ENCODE measurements at places on chromosomes 3 and 15.

DNA sequence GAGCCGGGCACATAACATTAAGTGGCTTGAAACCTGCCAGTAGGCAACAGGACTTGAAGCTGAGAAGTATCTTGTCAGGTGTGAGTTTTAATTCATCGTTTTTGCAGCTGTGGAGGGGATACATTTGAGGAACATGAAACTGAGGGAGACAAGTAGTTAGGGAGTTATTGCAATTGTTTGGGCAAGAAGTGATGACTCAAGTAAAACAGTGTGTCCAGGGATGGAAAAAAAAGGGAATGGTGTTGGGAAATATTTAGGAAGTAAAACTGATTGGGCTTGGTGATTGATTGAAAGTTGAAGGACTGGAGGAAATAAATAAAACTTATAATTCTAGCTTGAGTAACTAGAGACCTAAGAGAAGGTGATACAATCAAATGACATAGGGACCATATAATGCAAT lies 85.5 kb downstream of the NCEH1 start:
- no peak for DNase-seq

GRCh38 chr3:50972029-50972428 lies 297.3 kb downstream of the DOCK3 start:
- DNase-seq = peak; percentile 25

- no peak for DNase-seq
Measured at GRCh38 chr3:9721015-9721699, 10.4 kb upstream of the BRPF1 start.

DNA sequence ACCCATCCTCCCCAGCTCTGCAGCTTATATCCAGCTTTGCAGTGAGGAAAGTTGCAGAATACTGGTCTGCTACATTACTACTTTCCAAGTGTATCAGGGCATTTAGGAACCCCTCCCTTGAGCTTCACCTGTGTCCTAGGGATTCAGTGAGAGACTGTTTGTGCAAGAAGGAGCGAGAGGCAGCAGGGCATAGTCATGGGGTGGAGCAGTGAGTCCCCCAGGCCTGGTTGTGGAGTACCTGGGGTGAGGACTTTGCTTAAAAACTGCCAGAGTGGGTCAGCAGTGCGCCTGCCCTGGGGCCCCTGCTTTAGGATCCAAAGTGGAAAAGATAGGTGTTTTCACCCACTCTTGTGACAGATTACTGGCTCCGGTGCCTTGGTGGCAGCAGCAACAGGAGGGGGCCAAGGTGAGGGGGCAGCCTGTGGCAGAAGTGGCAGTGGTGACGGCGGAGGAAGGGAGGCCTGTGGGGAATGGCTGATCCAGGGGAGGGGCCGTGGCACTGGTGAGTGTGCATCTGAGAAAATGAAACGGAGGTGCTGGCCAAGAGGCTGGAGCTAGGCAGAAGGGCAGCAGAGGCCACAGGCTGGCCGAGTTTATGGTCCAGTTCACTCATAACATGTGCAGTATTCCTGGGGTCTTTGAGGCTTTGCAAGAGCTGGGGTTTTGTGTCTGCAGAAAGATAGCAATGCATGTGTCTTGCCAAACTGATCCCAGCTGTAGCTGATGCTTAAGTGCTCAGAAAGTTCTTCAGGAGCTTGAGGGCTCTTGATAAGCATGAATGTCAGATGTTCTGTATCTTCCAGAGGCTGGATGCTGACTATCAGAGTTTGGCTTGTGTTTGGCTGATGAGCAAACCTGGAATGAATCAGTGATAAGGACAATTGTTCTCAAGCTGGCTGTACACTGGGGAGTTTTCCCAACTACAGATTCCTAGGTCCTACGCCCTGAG lies 43.4 kb downstream of the GOLGA6A start:
- DNase-seq = no peak

GRCh38 chr3:132004571-132004970 lies 30.2 kb downstream of the CPNE4 start:
- no peak for DNase-seq

DNA sequence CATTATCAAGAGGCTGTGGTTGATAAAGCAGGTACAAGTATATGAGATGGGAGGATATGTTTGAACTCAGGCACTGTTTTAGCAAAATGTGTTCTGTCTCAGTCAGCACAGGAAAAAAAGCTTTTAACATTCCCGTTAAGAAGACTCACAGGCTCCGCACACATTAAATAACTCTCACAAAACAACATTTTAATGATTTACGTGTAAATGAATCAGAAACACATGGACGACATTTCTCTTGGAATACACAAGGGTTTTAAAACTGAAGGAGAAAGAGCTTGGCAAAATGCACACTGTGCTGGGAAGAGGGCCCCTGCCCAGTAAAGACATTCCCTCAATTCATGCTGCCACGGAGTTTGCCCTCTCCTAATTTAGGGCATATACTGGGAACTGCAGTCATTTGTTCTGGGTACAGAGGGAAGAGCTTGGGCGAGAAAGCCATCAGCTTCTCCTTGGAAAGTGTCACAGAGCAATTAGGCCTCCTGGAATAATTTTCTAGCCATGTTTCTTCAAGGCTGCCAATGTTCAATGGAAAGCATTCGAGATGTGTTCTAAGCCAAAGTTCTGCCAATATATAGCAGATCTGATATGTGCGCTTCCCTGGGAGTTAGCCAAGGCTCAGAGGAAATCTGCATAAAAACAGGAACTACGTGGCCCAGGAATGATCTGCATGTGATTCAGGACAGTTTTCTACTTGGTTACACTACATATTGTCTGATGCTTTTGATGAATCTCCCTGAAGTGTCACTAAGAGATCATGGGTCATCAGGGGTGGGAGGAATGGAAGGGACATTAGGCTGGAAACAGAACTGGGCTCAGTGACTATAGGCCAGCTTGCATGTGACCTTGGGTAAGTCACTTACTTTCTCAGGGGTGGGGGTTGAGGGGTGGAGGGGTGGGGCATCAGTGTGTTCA lies 2.2 kb upstream of the MASP1 start:
- DNase-seq = peak; percentile 30

DNA sequence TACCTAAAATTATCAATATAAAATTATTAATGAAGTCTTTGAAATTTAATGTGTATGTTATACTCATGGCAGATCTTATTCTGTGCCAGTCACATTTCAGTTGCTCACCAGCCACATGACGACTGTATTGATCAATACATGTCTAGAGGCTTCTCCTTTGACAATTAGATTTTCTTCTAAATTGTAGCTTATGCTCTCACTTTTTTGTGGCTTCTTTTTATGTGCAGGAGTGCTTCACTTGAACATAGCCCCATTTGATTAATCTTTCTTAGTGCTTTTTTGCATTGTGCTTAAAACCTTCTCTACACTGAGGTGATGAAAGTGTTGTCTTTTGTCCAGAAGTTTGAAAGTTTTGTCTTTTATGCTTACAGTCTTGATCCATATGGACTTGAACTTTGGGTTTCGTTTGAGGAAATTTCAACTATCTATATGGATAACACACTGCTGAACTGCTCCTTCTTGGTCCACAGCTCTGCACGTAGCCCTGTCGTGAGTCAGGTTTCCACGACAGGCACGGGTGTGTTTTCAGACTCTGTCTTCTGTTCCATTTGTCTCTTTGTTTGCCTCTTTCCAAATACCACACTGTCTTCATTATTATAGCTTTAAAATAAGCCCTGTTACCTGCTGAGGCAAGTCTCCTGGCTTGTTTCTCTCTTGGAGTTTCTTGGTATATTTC lies 393.9 kb upstream of the CFAP20DC start:
- no peak for DNase-seq

- DNase-seq = no peak
Measured at GRCh38 chr15:74762791-74763150, 14.1 kb downstream of the CYP1A2 start.

GRCh38 chr3:13571831-13572750 lies 23.2 kb downstream of the FBLN2 start:
- DNase-seq = no peak

- DNase-seq = peak; percentile 59
Measured at GRCh38 chr3:149898771-149899170, 71.9 kb downstream of the PFN2 start.

- DNase-seq = no peak
Measured at GRCh38 chr3:46710671-46711295, 6.9 kb downstream of the PRSS50 start.

Measured in OCI-M1 (cell line).